AG04449 (cell line): ENCODE measurements at places on chromosomes 2 and 18.

DNA sequence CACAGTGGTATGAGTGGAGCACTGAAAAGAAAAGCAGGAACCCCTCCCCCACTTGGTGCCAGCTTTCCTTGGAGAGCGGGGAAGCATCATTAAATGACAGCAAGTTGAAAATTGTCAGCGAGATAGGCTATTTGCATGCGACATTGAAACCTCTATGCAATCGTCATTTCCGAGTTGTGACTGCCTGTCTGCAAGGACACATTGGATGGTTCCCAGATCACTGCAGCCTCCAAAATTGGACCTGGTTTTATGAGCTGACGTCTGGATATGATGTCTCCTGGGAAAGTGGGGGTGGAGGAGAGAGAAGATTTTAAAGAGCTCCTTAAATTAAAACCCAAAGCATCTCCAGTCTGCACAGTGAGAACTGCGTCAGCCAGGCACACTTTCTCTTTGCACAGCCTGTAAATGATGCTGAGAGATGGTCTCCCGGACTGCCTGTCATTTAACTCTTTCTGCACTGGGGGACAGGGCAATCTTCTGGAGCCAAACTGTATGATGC is 57.8 kb upstream of the KIF5C start:
- DNase-seq = no peak

GRCh38 chr2:210303498-210303897 is 11.5 kb downstream of the MYL1 start:
- no peak for DNase-seq

GRCh38 chr2:147851244-147851930 is 6.6 kb downstream of the ACVR2A start:
- no peak for DNase-seq

DNA sequence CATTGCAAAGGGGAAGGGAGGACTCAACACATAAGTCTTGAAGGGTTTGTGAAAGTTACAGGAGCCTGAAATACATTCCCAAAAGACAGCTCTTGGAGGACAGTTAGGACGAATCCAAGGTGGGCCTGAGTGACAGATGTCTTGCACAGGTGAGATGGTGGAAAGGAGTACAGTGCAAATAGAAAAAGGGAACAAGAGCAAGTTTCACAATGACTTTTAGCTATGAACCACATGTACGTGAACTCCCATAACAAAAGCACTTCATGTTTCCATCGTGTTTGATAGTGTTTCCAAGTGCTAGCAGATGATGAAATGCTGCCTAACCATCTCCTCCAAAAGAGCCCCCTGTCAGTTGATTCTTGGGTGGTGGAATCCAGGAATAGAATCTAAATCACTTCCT is 1.8 kb downstream of the IL18RAP start:
- DNase-seq = no peak

- no peak for DNase-seq
Measured at GRCh38 chr18:35582899-35583558, 1.5 kb downstream of the GALNT1 start.

- DNase-seq = no peak
Measured at GRCh38 chr18:50803592-50803991, 16.2 kb downstream of the MRO start.

GRCh38 chr2:198100346-198100745 is 296.0 kb downstream of the PLCL1 start:
- DNase-seq = no peak

DNA sequence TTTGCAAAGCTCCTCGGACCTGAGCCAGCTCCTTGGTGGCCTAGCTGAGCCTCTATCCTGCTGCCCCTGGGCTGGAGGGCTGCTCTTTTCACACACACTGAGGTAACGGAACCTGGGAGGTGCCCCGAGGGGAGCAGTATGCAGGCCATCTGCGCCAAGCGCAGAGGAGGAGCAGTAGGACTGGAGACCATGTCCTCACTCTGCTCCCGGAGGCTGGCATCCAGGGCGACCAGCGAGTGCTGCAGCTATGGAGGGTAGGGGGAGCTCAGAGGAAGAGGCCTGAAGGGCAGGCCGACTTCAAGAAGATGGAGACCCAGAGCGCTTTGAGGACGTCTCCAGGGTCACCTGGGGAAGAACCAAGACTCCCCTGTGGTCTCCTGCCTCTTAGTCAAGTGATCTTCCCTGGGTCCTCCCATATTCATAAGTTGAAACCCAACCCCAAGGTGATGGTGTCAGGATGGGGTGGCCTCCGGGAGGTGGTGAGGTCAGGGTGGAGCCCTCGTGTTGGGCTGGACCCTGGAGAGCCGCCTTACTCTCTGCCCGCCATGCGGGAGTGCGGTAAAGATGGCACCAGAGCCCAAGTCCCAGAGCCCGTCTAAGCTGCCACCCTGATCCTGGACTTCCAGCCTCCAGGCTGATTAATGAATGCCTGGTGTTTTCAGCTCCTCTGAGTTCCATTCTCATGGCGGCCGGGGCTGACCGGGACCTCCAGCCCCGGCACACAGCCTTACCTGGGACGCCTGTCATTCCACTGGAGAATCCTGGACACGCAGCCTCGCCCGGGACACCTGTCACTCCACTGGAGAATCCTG is 160.7 kb downstream of the NDUFA10 start:
- no peak for DNase-seq

DNA sequence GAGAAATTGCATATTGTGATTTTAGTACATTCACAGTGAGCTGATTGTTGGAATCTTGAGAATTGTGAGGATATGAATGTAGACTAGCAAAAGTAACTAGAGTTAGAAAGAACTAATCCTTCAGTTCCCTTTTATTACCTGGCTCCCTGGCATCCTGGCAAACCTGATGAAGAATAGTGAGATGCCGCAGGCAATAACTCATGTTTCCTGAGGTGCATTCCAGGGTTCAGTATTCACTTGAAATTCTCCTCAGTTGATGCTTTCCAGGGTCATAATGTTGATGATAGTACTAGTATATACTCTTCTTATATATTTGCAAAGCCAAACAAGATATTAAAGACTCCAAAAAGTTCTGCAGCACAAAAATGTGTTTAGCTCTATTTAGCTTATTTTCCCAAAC is 432.1 kb upstream of the CELF4 start:
- no peak for DNase-seq

- no peak for DNase-seq
Measured at GRCh38 chr2:73386894-73387636, 1.4 kb downstream of the ALMS1 start.

DNA sequence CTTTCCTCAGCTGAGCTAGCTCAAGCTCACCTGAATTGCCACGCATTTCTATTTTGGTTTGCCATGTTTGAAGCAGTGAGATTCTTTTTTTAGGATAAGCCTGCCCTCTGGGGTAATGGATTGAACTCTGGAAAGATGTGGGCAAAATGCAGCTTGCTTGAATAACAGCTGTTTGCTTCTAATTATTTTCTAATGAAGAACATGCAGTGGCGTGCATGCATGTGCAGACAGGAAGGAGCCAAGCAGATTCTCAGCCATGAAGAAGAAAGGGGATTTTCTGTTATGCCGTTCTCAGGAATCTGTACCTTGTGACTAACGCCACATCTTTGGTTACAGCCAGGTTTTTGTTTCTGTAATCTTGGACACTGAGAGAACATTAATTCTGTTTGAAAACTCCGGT is 171.2 kb downstream of the ANTXR1 start:
- DNase-seq = no peak

DNA sequence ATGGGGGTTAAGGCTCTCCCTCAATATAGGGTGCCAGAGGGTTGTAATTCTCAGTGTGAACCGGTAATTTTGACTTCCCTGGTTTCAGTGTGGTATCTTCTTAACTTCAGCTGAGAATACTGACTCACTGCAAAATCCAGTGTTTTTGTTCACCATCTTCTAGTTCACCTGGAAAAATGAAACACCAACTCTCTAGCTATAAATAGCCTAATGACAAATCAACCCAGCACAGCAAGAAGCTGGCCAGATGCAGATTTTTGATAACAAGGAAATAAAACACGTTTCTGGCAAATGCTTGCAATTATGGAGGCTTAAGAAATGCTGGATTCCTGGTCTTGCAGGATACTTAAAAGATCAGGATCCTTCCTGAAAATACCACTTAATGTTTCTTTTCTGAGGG is 192.3 kb downstream of the CLIP4 start:
- no peak for DNase-seq

GRCh38 chr2:84495539-84496146 is 20.7 kb upstream of the DNAH6 start:
- no peak for DNase-seq

DNA sequence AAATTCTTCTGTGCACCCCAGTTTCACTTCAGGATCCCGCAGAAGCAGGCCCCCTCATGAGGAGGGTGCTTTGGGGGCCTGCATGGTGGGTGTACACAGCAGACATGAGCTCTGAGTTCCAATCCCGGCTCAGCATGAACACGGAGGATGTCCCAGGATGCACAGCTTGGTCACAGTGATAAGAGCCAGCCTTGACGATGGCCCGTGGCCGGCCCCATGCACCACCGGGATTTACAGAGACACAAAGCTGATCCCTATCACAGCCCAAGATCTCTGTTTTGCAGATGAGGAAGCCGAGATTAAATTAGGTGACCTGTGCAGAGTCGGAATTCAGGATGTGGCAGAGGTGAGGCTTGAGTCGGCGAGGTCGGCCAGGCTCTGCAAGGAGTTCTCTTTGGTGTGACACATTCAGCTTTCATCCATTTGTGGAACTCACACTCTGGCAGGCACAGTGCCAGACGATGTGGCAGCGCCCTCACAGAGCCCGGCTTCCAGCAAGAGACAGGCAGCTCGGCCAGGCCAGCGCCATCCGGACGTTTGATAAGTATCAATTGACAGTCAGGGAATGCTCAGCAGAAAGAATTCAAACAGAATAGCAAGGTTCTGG is 456.3 kb upstream of the MYT1L start:
- DNase-seq = no peak

DNA sequence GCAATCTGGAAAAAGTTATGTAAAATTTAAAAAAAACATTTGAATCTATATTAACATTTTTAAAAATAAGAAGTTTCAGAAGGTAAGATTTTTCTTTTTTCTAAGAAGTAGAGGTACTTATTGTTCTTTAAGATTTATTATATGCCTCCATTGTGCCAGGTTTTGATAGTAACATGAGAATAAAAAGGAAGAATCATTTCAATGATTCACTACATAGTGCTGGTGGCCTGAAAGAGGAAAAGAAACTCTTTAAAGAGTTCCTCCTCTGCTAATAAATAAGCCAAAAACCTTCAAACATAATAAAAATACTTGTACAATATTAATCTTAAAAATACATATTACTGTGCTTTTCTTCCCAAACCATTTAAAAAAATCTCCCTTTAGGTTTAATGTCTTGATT is 69.0 kb downstream of the ANKRD44 start:
- no peak for DNase-seq

DNA sequence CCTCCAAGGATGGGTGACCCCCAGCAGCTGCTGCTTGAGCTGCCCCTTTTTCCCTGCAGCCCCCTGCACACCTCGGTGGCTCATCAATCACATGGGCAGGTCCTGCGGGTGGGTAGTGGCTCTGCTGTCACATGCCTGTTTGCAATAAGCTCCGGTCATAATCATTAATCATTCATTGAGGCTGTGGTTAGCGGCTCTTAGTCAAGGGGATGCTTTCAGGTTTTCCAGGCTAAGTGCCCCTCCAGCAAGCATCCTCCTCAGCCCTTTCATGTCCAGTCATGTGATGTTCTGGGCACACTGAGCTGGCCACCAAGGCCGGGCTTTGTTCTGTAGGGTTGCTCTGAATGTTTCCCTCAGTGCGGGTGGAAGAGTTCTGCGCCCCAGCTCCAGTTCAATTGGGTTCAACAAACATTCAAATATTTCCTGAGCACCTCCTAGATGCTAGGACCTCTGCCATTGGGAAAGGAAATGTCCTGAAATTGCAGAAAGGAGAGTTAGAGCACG is 96.4 kb upstream of the LDAH start:
- no peak for DNase-seq

DNA sequence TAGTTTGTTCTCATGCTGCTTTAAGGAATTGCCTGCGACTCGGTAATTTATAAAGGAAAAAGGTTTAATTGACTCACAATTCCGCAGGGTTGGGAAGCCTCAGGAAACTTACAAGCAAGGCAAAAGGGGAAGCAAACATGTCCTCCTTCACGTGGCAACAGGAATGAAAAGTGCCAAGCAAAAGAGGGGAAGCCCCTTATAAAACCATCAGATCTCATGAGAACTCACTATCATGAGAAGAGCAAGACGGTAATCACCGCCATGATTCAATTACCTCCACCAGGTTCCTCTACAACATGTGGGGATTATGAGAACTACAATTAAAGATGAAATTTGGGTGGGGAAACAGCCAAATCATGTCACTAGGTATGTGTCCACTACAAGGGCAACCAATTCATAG is 53.9 kb downstream of the MAP4K3 start:
- no peak for DNase-seq

DNA sequence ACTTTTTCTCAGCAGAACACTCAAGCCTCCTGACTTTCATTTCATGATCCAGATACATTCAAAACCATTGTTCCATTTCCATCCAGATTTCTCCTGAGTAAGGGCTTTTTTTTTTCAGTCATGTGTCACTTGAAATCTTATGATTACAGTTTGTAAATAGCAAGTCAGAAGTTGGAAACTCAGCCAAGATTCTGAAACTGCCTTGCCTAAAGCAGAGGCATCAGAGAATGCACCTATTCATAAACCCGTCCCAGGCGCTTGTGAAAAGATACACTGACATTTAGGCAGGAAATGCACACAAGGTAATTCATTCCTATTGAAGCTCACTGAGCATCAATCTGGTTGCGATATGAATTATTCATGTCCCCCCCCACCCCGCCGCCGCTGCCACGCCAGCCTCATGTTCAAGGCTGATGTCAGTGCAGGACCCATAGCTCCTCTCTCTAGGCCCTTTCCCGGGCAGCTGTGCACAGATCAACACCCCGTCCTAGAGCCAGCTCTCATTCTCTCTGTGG is 30.4 kb upstream of the MGAT4A start:
- no peak for DNase-seq

DNA sequence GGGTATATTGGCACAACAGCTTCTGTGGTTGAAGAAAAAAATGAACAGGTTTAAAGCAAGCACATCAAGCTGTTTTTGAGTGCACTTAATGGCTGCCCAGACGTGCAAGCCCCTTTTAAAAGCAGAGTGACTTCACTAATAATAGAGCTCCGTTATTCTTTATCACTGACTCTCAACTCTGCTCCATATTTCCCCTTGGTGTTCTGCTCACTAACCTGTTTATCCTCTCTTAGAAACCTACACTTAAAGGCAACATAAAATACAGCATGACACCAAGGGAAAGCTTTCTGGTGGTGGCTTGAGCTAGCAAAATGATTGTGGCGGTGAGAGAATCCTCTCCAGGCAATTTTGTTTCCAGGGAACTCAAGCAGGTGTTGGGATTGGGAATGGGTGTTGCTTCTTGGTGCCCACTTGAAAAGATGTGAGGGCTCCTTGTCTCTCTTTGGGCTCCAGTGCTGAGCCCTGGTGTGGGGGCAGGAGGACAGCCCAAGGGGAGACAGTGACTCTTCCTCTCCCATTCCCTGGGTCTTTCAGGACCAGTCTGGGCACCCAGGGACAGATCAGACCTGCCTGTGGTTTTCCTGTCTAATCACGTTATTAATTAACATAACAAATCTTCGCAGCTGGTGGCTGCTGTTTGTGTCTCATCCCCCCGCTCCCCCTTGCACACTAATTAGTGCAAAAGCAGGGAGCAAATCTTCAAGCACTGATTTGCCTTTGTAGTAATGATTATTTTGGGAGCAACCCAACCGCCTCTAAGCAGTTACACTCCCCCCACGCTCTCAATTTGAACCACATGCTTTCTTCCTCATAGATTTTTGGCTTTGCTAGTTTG is 289.4 kb upstream of the CXCR4 start:
- no peak for DNase-seq
